ENCODE measurements at places on chromosomes 13 and 19. TPM values are rescaled to one million over a fixed set of nuclear protein-coding genes. Genes with fewer than 3 reads are reported as not detected.

ZNF491 gene
- total RNA-seq, result 7.5 TPM

ZFR2 gene
- not detected for total RNA-seq

PGLYRP2 gene
- not detected for total RNA-seq

ARMC6 gene
- 25.6 TPM for total RNA-seq
